ENCODE measurements at places on chromosomes 6 and 20. TPM values are rescaled to one million over a fixed set of nuclear protein-coding genes. Genes with fewer than 3 reads are reported as not detected.
A peak's percentile ranks its signal among the peaks of the same experiment; 100 is the strongest.

- H3K4me1 ChIP-seq, result no peaks in the 10 kb centered on the region
- no peak for DNase-seq
- H3K27ac ChIP-seq, result no peak overlapping the region
- peaks cover 14% of the 10 kb centered on the region for H3K27me3 ChIP-seq
Measured at GRCh38 chr20:59790346-59790745, 143.1 kb downstream of the SYCP2 start.

The SMOC2 gene
- not detected for total RNA-seq

GRCh38 chr6:144493035-144493910 lies 208.1 kb downstream of the UTRN start:
- no peak overlapping the region for H3K4me3 ChIP-seq
- H3K36me3 ChIP-seq, result peaks cover 21% of the 10 kb centered on the region
- no peaks in the 10 kb centered on the region for H3K27me3 ChIP-seq
- H3K27ac ChIP-seq, result no peak overlapping the region
- H3K4me1 ChIP-seq, result peaks cover 10% of the 10 kb centered on the region

The HTR1E gene
- not detected for total RNA-seq

GRCh38 chr6:147852772-147853171 lies 344.3 kb downstream of the SAMD5 start:
- no peaks in the 10 kb centered on the region for H3K27me3 ChIP-seq
- H3K27ac ChIP-seq, result no peak overlapping the region

The SLX4IP gene
- 5.5 TPM for total RNA-seq

DNA sequence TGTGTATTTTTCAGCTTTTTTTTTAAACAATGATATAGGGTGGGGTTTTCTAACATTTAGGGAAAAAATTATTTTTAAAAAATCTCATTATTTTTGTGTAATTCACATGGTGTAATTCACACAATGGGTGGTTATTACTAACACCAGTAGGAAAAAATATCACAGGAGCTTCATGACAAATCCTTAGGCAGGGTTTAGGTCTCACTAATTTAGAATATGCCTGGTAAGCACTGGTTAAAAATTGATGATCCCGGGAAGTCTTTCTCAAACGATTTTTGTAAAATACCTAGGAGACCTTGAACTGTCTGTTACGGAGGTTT lies 29.5 kb upstream of the ZNF217 start:
- H3K27me3 ChIP-seq, result no peaks in the 10 kb centered on the region
- peak overlapping the region; percentile 73 for H3K4me3 ChIP-seq
- peak overlapping the region; percentile 88 for H3K27ac ChIP-seq
- DNase-seq, result no peak

The LHFPL5 gene
- not detected for total RNA-seq

- H3K27me3 ChIP-seq, result no peaks in the 10 kb centered on the region
- H3K4me3 ChIP-seq, result no peak overlapping the region
- H3K27ac ChIP-seq, result no peak overlapping the region
- H3K36me3 ChIP-seq, result no peaks in the 10 kb centered on the region
- peaks cover 2% of the 10 kb centered on the region for H3K4me1 ChIP-seq
- DNase-seq, result no peak
Measured at GRCh38 chr6:130843575-130844320, 16.5 kb downstream of the SMLR1 start.

- H3K36me3 ChIP-seq, result peaks cover 41% of the 10 kb centered on the region
- H3K4me3 ChIP-seq, result no peak overlapping the region
- no peak overlapping the region for H3K27ac ChIP-seq
- peaks cover 31% of the 10 kb centered on the region for H3K4me1 ChIP-seq
Measured at GRCh38 chr6:11196511-11197174, 35.8 kb downstream of the NEDD9 start.

DNA sequence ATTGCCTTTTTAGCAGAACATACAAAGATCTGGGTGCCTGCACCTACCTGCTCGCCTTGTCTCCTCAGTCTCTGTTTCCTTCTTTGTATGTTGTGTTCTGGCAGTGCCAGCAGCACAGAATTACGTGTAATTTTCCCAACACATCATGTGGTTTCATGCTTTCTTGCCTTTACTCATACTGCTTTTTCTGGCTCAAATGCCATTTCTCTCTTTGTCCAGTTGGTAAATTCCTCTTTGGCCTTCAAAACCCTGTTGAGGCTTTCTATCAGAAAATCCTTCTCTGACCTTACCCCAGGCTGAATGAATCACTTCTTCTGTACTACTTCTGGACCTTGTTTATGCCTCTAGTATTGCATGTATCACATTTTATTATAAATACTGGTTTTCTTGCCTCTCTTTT lies 31.8 kb downstream of the L3MBTL3 start:
- no peak overlapping the region for H3K27ac ChIP-seq
- H3K4me1 ChIP-seq, result no peaks in the 10 kb centered on the region
- H3K27me3 ChIP-seq, result no peaks in the 10 kb centered on the region
- DNase-seq, result no peak

- peak; percentile 38 for DNase-seq
- peaks cover 25% of the 10 kb centered on the region for H3K4me1 ChIP-seq
Measured at GRCh38 chr6:25944688-25945574, 14.4 kb upstream of the SLC17A2 start.

DNA sequence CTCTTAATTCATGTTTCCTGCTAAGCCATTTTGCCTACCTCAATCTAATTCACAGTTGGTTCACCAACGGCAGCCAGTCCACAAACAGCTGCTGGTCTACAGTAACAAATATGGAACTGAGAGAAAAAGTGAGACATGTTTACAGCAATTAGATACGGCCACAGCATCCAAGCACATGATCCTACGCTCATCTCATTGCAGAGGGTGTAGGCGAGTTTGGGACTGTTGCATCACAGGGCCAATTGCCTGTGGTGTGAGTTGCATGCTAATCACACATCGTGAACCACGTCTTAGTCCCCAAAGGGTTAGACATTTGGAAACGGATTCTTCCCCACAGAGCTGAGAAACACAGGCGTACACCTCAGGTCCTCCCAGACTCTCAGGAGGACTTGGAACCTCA lies 166.9 kb downstream of the EYA2 start:
- no peak overlapping the region for H3K4me3 ChIP-seq
- H3K27ac ChIP-seq, result no peak overlapping the region
- H3K4me1 ChIP-seq, result no peaks in the 10 kb centered on the region

DNA sequence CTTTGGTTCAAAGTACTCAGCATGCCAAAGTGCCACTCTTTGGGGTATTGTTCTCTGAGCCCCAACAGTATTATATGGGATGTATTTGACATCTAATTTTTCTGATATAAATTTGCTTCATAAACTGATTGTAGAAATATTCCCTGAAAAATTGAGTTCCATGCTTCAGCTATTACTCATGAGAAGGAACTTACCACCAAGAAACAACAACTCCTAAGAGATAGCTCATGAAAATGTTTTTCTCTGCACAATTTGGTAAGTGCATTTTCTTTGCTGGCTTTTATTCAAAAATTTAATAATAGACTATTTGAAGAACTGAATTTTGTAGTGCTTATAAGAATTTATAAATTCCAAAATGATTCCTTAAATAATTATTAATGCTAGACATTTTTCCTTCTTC lies 12.8 kb upstream of the TPD52L1 start:
- no peaks in the 10 kb centered on the region for H3K36me3 ChIP-seq
- H3K4me1 ChIP-seq, result no peaks in the 10 kb centered on the region
- no peak overlapping the region for H3K4me3 ChIP-seq

The TMEM74B gene
- total RNA-seq, result 0.63 TPM

DNA sequence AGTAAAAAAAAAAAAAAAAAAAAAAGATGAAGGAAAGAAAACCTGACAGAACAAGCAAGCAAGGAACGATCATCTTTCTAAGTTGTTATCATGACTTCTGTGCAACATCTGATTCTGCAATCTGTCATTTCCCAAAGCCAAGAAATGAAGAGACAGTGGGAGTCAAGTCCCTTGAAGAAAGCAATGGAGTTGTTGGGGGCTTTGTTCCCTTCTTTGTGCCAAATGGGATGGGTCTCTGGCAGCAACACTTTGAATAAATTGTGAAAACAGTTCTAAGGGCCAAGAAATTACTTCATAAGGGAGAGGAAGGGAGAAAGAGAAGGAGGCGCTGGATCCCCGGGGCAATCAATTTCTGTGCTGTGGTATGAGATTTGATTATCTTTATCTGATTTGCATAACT lies 33.3 kb upstream of the RSPO3 start:
- no peak overlapping the region for H3K4me3 ChIP-seq
- H3K36me3 ChIP-seq, result no peaks in the 10 kb centered on the region
- no peak for DNase-seq
- H3K4me1 ChIP-seq, result no peaks in the 10 kb centered on the region

The PKIG gene
- 4.1 TPM for total RNA-seq

DNA sequence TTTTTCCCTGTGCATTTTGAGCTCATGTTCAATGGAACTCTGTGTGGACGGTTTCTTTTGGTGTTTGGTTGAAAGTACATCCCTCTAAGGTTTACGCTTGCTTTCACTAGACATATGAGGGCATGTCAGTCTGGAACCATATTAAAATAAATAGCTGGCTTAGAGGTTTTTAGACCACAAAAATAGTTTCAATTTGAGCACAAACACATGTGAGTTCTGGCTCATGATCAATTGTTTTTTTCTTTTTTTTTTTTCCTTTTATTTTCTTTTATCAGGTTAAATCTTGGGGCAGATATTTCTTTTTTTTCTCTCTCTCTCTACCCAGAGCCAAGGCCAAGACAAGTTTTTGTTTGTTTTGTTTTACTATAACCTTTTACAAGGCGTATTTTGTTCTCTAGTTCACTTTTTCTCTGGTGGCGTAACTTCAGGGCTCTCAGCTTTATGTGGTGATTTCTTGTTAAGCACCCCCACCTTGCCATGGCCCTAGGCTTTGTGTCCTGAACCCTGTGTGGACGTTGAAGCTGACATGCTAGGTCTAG lies 92.9 kb downstream of the SHLD1 start:
- H3K4me1 ChIP-seq, result peaks cover 58% of the 10 kb centered on the region
- peak overlapping the region; percentile 52 for H3K4me3 ChIP-seq
- no peaks in the 10 kb centered on the region for H3K27me3 ChIP-seq
- peak overlapping the region; percentile 80 for H3K27ac ChIP-seq

DNA sequence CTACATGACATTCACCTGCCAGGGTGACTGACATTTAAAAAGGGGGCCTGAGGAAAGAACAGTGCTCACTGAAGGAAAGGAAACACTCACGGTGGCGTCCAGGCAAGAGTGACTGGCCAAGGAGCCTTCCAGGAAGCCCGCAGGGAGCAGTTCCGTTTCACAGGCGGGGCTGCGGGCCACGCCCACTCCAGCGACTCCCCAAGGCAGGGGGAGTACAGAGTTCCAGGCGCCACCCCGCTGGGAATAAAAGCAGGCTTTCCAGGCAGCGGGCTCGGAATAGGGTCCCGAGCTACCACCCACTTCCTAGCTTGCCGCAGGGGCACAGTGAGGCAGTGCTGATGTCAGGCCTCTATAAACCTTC lies 34.2 kb downstream of the PKIG start:
- H3K36me3 ChIP-seq, result peaks cover 26% of the 10 kb centered on the region
- H3K4me1 ChIP-seq, result peaks cover 35% of the 10 kb centered on the region
- no peaks in the 10 kb centered on the region for H3K27me3 ChIP-seq
- DNase-seq, result no peak
- H3K4me3 ChIP-seq, result no peak overlapping the region

- H3K4me1 ChIP-seq, result no peaks in the 10 kb centered on the region
- H3K27me3 ChIP-seq, result no peaks in the 10 kb centered on the region
- no peak for DNase-seq
- H3K4me3 ChIP-seq, result no peak overlapping the region
Measured at GRCh38 chr20:52434041-52434425, 242.5 kb upstream of the ZFP64 start.

The HMGCLL1 gene
- total RNA-seq, result not detected
